T-helper 17 cell (primary cell): ENCODE measurements at places on chromosomes 7 and 10.

DNA sequence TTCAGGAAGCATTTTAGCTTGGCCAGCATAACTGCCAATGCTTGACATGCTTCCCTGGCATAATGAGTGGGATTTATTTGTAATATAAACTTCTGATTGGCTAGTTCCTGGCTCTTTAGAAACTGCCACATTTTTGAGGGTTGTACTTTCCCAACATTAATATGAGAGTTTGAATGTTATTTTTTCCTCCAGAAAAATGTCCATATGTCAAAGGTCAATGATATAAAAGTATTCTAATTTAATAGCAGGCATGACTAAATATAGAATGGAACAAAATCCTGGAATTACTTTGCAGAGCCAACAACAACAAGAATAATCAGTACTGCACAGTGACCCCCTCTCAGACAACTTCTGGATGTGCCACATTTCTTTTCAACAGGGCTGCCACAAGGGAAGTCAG is 352.6 kb downstream of the PRPF18 start:
- no peak for DNase-seq

DNA sequence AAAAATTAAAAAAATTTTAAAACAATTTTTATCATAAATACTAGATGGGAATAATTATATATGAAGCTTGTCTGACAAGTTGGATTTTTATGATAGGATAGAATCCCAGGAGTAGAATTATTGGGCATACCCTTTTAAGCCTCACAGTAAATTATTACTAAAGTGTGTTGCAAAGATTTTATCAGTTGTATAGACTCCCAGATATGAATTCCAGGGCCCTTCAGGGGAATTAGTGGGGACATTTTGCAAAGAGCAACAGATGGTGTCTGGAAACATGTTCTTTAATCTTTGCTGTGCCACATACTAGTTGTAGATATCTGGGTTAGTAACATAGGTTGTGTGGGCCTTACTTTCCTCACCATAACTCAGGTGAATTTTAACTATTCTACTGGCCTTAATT is 28.7 kb downstream of the ZEB1 start:
- DNase-seq, result no peak

- no peak for DNase-seq
These were observed 85.6 kb upstream of the PDCD4 start for GRCh38 chr10:110786172-110786571.

DNA sequence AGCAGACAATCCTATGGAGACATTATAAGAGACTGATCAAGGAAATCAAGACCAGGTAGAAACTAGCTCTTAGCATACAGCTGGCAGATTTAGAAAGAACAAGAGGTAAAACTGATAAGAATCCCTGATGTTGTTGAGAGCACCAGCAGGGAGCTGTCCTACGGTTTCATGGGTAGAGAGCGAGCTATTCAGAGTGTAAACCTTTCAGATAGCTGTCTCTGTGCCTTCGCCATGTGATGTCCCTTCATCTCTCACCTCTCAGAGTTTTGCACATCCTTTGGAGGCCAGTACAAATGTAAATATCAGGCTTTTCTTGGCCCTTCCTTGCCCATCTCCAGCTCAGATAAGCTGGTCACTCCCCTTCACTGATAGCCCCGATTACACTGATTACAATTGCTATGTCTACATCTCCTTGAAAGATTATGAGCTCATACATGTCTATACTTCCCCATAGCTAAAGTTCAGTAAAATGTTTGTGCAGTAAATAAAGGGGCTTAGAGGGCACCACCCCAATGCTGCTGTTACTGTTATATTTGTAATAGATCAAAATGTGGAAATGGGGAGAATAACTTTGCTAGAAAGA is 21.9 kb downstream of the THSD7A start:
- DNase-seq, result no peak

GRCh38 chr10:10094691-10095090 is 923.0 kb upstream of the CELF2 start:
- DNase-seq, result no peak

DNA sequence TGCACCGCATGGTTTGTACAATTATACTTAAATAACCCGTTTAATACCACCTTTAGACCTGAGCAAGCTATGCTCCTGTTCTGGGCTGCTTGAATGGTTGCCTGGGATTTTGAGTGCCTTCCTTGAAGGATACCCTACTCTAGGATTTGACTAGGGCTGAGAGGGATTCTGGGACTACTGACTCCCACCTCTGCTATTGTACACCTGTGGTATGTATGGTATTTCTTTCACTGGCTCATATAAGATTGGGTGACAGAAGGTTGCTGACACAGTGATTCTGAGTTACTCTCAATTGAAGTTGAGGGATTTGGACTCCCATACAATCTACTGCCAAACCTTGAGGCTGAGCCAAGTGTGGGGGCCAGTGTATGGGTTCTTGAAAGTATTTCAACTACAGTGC is 494.4 kb upstream of the SEMA3D start:
- no peak for DNase-seq
